ENCODE measurements at places on chromosomes 16 and 17. TPM values are rescaled to one million over a fixed set of nuclear protein-coding genes. Genes with fewer than 3 reads are reported as not detected.

DNA sequence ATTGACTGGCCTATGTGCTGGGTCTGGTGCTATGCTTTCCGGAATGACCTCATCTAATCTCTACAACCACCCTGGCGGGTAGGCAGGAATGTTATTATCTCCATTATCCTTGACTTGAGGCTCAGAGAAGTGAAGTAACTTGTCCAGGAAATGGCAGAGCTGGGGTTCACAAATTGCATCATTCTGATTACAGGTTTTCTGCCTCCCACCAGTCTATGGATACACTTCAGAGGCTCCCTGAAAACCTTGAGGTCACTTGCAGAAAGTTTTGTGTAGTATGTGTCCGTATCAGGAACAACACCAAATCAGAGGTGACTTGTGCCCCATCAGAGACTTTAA is 19.1 kb downstream of the NOD2 start:
- no peak for DNase-seq
- H3K27me3 ChIP-seq: no peaks in the 10 kb centered on the region
- no peak overlapping the region for H3K4me3 ChIP-seq

DNA sequence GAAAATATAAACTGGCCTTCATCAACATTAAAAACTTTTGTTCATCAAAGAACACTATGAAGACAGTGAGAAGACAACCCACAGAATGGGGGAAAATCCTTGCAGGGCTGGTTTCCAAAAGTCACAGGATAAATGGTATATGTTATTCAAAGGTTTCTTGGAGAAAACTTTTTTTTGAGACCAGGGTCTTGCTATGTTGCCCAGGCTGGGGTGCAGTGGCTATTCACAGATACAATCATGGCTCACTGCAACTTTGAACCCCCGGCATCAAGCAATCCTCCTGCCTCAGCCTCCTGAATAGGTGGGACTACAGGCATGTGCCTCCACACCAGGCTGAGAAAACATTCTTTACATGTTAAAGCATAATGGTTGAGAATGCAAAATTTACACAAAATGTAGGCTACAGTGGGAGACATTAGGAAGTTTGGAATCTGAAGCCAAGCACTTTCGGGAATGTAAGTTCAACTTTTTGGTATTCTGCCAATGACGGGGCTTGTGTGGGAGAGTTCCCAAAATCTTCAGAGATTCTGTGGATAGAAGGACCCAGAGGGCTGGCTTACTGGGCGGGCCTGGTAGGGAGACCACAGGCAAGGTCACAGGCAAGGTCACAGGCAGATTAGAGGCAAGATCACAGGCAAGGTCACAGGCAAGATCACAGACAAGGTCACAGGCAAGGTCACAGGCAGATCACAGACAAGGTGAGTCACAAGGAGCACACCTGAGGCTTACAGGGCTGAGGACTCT is 24.2 kb upstream of the ATP2A3 start:
- H3K4me1 ChIP-seq: peaks cover 7% of the 10 kb centered on the region
- peaks cover 13% of the 10 kb centered on the region for H3K27me3 ChIP-seq
- no peak for DNase-seq
- peaks cover 2% of the 10 kb centered on the region for H3K36me3 ChIP-seq

- peak overlapping the region; percentile 93 for H3K27ac ChIP-seq
- H3K4me3 ChIP-seq: peak overlapping the region; percentile 87
- H3K27me3 ChIP-seq: no peaks in the 10 kb centered on the region
- DNase-seq: no peak
- H3K4me1 ChIP-seq: peaks cover 42% of the 10 kb centered on the region
Measured at GRCh38 chr16:56261656-56262055, 70.4 kb downstream of the GNAO1 start.

DNA sequence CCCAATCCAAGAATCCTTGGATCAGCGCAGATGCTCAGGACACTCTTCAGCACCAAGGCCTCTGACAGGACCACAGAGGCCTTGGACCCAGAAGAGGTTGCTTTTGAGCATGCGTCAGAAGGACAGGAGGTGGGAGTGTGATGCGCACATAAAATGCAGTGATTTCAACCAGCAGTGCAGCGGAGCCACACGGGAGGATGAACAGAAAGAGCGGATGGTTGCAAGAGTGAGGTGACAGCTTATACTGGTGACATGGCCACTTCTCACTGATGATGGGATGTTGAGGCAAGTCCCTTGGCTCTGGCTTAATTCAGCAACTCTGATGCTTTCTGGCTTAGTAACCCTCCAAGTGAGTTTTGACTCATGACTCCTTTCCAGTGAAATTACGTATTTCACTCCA is 25.2 kb upstream of the ERN1 start:
- no peaks in the 10 kb centered on the region for H3K36me3 ChIP-seq
- DNase-seq: no peak
- peak overlapping the region; percentile 66 for H3K27ac ChIP-seq
- H3K27me3 ChIP-seq: no peaks in the 10 kb centered on the region

- H3K27me3 ChIP-seq: no peaks in the 10 kb centered on the region
- peak within 1 kb of the TSS; percentile 76 for H3K4me3 ChIP-seq
- H3K4me1 ChIP-seq: peaks cover 10% of the 10 kb centered on the region
- DNase-seq: no peak
Measured at GRCh38 chr16:89575247-89576152, at the start of gene CPNE7. Gene CPNE7 (plus strand): TSS chr16:89575758. CDS start chr16:89575898, 140 bp downstream.

DNA sequence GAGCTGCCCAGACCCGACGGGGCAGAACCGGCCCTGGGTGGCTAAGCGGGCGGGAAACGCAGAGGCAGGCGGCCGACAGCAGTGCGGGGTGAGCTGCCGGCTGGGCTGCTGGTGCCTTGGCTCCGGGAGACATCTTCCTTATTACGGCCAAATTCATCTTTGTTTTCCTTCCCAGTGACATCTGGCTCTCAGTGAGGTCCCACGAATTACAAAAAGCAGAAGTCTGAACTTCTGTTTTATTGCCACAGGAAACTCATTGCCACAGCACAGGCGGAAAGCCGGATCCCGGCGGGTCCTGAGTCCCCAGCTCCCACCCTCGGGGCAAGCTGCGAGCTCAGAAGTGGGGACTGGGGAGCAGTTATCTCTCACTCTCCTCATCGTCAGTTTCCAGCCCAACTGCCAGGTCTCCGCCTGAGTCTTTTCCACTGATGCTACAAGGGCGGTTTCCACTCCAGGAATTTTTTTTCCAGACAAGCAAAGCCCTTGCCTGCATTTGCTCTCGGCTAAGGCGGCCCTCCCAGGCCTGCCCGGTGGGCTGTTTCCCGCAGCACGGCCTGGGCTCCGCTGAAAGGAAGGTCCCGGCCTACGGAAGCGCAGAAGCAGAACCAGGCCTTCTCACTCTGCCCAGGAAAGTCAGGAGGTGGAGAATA is 40.3 kb downstream of the CBFA2T3 start:
- no peaks in the 10 kb centered on the region for H3K36me3 ChIP-seq
- no peak for DNase-seq
- H3K4me3 ChIP-seq: peak overlapping the region; percentile 50
- peaks cover 25% of the 10 kb centered on the region for H3K27me3 ChIP-seq

DNA sequence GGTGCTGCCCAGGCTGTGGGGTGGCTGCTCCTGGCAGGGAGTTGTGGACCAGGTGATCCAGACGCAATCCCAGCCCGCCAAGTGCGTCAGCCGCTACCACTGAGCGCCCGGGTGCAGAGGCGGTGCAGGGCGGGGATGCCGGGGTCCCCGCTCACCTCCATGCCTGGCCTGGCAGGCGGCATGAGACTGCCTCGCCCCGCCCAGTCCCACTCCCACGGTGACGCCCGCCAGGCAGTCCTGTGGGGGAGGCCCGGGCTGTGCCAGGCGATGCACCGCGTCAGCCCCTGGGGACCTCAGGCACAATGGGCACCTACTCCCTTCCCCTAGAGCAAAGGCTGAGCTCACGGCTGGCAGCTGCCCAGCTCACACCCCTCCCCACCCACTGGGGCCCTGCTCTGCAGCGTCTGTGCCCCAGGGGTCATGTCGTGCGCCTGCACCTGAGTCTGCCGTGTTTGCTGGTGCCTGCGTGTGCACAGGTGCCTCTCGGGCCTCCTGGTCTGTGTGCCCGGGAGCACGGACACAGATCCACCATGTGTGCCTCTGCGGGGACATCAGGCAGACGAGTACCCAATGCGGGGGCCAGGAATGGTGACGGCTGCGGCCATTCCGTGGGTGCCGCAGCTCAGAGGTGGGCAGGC is 5.3 kb downstream of the RPUSD1 start:
- DNase-seq: no peak
- no peak overlapping the region for H3K27ac ChIP-seq
- H3K27me3 ChIP-seq: no peaks in the 10 kb centered on the region
- no peak overlapping the region for H3K4me3 ChIP-seq
- no peaks in the 10 kb centered on the region for H3K36me3 ChIP-seq
- peaks cover 8% of the 10 kb centered on the region for H3K4me1 ChIP-seq

- H3K27ac ChIP-seq: no peak overlapping the region
- H3K36me3 ChIP-seq: peaks cover 5% of the 10 kb centered on the region
- peaks cover 27% of the 10 kb centered on the region for H3K4me1 ChIP-seq
- H3K4me3 ChIP-seq: peak overlapping the region; percentile 97
Measured at GRCh38 chr16:89115216-89115861, 21.7 kb downstream of the ACSF3 start.

DNA sequence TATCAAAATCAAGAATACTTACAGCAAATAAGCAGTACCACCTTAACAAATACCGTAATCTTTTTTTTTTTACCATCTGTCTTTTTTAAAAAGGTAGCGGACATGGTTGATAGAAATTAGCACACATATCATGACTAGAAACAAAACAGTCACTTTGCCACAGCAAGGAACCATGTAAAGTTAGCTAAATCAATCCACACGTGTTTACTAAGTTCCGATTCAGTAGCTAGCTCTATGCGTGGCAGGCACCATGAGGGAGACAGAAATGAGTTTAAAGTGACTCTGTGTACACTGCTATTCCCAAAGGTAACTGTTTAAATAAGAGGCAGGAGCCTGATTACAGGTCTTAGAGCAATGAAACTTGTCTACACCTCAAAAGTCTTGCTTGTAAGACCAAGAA is 108.6 kb downstream of the XYLT1 start:
- H3K4me3 ChIP-seq: peak overlapping the region; percentile 59
- peaks cover 74% of the 10 kb centered on the region for H3K4me1 ChIP-seq
- peak overlapping the region; percentile 96 for H3K27ac ChIP-seq
- DNase-seq: no peak

DNA sequence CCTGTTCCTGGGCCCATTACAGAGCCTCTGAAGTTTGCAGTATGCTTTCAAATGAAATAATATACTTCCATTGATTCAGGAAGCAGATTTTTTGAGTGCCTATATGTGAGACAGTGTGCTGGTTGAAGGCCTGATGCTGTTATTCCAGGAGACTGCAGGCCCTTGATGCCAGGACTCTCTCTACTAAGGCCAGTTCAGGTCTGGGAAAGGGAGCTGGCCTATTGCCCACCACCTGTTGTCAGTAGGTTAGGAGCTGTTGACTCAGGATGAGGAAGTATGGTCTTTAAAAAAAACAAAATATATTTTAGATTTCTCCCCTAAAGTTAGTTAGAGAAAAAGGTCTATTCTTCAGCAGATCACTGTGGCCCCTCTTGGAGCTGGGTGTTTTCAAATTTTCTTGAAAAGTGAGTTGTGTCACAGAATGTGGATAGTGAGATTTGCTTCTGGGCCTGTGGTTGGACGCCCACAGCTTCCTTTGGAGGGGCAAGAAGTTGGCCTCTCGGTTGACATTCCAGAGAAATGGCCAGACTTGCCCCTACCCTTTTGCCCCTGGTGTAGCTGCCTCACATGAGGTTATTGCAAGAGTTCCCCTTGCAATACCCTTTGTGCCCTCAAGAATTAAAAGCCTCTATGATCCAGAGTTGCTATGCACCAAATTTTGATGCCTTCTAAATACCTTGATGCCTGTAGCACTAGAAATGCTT is 7.9 kb downstream of the ESRP2 start:
- H3K36me3 ChIP-seq: no peaks in the 10 kb centered on the region
- DNase-seq: no peak
- no peak overlapping the region for H3K4me3 ChIP-seq
- no peaks in the 10 kb centered on the region for H3K27me3 ChIP-seq

GRCh38 chr16:52597772-52598483 is 51.0 kb upstream of the TOX3 start:
- no peak overlapping the region for H3K4me3 ChIP-seq
- no peaks in the 10 kb centered on the region for H3K27me3 ChIP-seq
- H3K36me3 ChIP-seq: no peaks in the 10 kb centered on the region
- DNase-seq: no peak

GRCh38 chr17:80751946-80752581 is 207.4 kb downstream of the RPTOR start:
- H3K36me3 ChIP-seq: no peaks in the 10 kb centered on the region
- no peak for DNase-seq
- peaks cover 13% of the 10 kb centered on the region for H3K4me1 ChIP-seq
- no peak overlapping the region for H3K4me3 ChIP-seq

DNA sequence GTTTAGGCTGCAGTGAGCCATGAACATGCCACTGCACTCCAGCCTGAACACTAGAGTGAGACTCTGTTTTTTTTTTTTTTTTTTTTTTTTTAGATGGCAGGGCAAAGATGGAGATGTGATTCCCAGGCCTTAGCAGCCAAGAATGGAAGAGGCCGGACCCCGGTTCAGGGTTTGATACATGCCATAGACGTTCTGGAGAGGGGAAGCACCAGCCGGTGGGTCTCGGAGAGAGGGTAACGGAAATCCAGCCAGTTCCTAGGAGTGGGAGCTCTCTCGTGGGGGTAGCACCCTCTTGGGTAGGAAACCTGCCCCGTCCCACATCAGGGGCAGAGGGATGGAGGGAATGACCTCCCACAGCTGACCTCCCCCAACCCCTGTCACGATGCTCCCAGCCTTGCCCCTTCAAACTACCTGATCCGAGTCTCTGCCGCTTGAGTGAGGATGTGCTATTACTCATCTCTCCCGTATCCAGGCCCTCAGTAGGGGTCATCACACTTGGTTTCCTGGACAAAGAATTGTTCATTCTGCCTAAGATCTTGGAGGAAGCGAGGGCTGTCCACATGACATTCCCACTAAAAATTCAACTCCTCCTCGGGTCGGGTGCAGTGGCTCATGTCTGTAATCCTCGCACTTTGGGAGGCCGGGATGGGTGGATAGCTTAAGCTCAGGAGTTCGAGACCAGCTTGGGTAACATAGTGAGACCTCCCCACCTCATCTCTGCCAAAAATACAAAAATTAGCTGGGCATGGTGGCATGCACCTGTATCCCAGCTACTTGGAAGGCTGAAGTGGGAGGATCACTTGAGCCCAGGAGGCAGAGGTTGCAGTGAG is 47.3 kb downstream of the MIS12 start:
- DNase-seq: no peak
- peak overlapping the region; percentile 80 for H3K27ac ChIP-seq
- peaks cover 7% of the 10 kb centered on the region for H3K4me1 ChIP-seq
- H3K27me3 ChIP-seq: no peaks in the 10 kb centered on the region
- peaks cover 12% of the 10 kb centered on the region for H3K36me3 ChIP-seq

GRCh38 chr16:78230832-78231231 is 131.4 kb downstream of the WWOX start:
- no peak overlapping the region for H3K27ac ChIP-seq
- H3K27me3 ChIP-seq: no peaks in the 10 kb centered on the region
- DNase-seq: no peak
- H3K36me3 ChIP-seq: no peaks in the 10 kb centered on the region

CHST6 gene
- total RNA-seq: not detected

ACSM5 gene
- not detected for total RNA-seq

CDH15 gene
- total RNA-seq: 0.12 TPM

CASKIN1 gene
- 0.05 TPM for total RNA-seq

HS3ST6 gene
- not detected for total RNA-seq

TNP2 gene
- not detected for total RNA-seq

LITAFD gene
- not detected for total RNA-seq

HBA1 gene
- 0.65 TPM for total RNA-seq

EME2 gene
- total RNA-seq: 30.6 TPM

HYDIN gene
- not detected for total RNA-seq

OR1F1 gene
- total RNA-seq: not detected

TBC1D16 gene
- total RNA-seq: 2.6 TPM

BLTP2 gene
- total RNA-seq: 136 TPM

ULK2 gene
- total RNA-seq: 20.8 TPM

MEIOB gene
- total RNA-seq: not detected

Measured in T-helper 17 cell (primary cell).